Left cardiac atrium (tissue), 4 donors: ENCODE measurements at places on chromosomes 3 and 15. TPM values are rescaled to one million over a fixed set of nuclear protein-coding genes. Genes with fewer than 3 reads are reported as not detected.
A peak's percentile ranks its signal among the peaks of the same experiment; 100 is the strongest.

Gene SLCO2A1
- total RNA-seq = 67.6 TPM

DNA sequence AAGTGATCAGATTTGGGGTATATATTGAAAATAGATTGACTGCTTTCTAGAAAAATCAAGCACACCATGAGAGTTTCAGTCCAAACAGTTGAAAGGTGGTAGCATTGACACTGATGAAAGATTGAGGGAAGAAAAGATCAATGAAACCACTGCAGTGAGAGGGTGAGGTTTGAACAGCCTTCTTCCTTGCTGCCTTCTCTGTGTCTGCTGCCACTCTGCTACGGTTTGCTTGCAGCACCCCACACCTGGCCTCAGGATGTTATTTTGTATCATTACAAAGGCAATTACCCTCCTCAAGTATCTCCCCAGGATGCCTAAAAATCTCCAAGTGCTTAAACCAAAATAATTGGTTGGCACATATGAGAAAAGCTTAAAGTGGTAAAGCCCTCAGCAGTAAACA is 683.6 kb upstream of the ARPP21 start:
- DNase-seq = no peak

DNA sequence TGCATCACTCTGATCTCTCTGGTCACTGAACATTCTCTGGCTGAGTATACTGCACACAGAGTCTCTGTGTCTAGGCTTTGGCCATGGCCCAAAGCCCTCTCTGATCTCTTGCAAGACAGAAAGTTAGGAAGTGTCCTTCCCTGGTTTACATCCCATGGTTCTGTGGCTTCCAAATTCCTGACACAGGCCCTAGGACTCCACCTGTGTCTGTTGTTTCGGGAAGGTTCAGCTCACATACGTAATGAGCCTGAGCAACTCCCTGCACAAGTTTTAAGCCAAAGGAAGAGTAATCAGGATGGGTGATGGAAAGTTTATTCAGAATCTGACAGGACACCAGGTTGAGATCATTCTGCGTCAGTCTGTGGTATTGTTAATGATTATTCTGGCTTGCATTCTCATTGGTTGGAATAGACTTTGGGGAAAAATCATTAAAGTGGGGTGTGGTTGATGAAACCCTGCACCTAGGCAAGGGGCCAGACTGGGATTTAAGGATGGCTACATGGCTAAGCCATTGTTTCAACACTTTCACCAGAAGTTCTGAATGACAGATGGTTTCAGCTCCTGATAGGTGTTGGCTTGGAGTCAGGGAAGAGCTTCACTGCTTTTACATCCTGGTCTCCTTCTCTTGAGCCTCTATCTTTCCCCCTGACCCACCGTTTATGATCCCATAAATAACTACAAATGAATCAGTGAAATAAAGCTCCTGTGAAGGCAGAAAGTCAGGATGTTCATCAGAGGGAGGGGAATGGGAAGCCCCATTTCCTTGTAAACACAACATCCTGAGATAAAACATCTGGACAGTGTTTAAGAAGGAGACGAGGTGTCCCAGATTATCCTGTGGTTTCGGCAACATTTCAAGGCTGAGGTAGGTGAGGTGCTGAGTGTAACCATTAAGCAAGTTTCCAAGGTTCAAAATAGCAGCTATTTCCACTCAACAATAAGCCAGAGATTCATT is 14.1 kb downstream of the LCMT2 start:
- no peak for DNase-seq

DNA sequence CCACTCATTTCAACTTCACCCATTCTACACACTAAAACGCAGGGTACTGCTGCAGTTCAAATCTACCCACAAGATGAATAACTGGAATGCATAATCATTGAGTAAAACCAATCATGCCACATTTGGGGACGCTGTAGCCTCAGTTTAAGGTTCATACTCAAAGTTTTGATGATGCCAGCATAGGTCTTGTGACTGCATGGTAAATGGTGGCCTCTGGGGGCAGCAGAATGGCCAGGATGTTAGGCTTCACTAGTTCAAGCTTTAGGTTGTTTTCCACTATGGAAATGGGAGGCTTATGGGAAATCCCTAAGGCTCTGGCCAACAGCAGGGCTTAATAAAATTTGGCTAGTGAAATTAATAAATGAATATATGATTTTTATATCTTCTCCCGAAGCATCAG is 104.3 kb upstream of the TSC22D2 start:
- no peak for DNase-seq

Gene GP5
- total RNA-seq = 0.21 TPM

DNA sequence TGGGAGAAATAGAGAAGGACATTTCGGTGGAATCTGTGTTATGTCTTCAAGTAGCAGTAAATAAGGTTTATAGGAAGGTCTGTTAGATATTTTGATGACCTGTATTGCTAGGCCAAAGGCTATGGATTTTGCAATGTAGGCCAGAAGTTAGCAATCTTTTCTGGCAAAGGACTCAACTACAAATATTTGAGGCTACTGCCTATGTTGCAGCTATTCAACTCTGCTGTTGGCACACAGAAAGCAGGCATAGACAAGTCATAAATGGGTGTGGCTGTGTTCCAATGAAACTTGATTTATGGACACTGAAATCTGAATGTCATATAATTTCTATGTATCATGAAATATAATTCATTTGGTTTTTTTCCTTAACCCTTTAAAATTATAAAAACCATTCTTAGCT is 438.7 kb upstream of the C2CD4B start:
- no peak for DNase-seq

DNA sequence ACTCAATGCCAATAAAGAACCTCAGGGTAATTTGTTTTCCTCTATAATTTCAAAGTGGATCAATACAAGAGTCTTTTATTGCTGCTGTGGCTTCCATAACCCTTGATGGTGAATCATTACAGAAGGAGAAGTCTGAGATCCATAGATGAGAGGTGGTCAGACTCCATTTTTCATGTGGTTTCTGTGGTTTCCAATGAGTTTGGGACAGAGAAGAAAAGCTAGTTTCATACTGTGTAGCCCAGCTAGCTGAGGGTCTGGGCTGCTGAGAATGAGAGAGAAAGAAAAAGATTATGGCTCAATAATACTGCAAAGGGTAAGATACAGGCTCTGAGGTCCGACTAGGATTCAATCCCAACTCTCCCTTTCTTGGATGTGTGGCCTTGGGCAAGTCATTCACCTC is 180.6 kb upstream of the LRRN1 start:
- DNase-seq = no peak

Gene ROBO2
- total RNA-seq = 3.4 TPM

- no peak for DNase-seq
Measured at GRCh38 chr3:129934234-129935123, 40.0 kb upstream of the TRH start.

Gene GPR27
- 2.3 TPM for total RNA-seq

GRCh38 chr3:30945291-30945690 is 50.8 kb upstream of the GADL1 start:
- DNase-seq = no peak

Gene OR5K1
- not detected for total RNA-seq

DNA sequence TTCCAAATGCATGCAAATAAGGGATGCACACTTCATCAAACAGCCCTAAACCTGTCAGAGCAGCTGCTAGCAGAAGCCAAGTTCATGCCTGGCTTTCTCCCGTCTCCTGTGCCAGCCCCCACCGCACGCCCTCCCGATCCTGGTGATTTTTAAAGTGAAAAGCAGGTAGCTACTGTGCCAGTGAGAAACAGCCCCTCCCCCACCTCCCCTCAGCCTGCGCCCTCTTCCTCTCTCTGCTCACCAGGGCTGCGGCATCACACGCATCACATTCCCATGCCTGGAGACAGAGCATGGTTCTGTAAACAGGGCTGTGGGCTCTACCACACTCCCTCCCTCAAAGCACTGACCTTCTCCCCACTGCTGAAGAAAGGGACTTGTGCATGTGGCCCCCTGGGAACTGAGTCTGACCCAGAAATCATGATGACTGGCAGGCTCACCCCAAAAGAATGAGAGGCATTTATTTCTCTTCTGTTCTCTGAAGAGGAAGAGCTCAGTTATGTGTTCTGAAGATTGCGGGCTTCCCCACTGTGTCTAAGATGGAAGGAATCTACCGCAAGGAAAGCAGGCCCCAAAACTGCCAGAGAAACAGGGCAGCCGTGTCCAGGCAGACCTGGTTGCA is 14.5 kb upstream of the SLC6A1 start:
- no peak for DNase-seq

DNA sequence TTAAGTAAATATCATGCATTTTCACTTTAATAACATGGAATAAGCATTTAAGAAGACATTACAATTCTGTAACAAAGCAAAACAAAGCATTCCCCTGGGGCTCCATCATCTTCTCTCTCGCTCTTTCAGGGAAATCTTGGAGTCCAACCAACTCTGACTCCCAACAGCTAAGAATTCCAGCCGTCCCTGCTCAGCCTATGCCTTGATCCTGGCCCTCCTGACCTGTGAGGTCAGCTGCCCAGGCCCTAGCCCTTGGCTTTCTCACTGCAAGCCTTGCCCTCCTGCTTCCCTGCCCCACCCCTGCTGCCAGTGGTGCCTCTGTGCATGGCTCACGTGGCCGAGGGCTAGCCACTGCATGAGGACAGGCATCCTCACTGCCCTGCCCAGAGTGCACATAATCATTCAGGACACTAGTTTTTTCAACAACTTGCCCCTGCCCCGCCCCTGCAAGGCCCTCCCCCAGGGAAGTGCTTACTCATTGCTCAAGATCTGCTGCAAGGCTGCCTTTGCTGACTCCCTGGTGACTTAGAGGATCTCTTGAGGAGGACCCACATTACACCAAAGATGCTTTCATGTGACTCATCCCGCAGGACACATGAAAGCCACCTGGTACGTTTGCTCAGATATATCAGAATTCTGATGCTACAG is 37.6 kb downstream of the MTMR10 start:
- peak; percentile 14 for DNase-seq

Gene TGFBR2
- 243 TPM for total RNA-seq

Gene CHST13
- total RNA-seq = 0.60 TPM

DNA sequence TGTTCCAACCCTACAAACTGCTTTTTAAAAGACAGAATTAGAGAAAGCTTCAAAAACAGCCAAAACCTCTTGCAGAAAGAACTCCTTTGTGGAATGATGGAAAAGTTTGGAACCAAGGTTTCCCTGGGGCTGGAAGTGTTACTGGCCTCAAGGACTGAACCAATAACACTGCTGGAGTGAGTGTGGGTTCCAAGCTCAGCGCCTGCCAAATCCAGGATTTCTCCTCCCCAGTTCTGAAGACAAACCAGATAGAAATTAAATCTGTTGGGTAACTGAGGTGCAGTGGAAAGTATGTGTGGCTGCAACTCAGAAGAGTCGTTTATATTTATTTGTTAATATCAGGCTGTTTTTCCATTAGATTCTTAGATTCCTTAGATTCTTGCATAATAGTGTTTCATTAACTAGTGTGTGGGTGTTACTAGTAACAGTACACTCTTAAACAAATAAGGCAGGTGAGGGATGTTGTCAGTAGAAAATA is 66.5 kb upstream of the FNDC3B start:
- DNase-seq = peak; percentile 41

Gene RAB7A
- 204 TPM for total RNA-seq

Gene PLA2G4E
- not detected for total RNA-seq
